ENCODE measurements at places on chromosomes 12 and 14.

DNA sequence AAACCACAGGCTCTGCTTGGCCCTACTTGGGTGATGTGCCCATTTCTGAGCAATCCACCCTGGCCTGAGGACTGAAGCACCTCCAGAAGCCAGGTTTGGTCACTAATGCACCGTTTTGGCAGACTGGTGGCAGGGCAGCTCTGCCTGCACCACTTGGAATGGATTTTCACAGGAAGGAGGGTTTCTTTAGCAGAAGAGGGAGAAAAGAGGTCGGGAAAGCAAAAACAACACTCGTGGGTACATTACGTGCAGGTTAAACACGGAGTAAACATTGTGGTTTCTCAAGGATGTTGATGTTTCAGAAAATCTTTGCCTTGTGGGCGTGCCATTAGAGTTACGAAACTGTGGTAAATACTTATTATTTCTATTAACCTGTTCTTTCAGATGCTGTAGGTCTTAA is 70.8 kb downstream of the KCNA5 start:
- no peak for DNase-seq

GRCh38 chr12:59396519-59396918 is 199.3 kb upstream of the SLC16A7 start:
- no peak for DNase-seq

- DNase-seq, result no peak
Measured at GRCh38 chr12:122834921-122835749, at the start of gene HIP1R. TSS of gene HIP1R (plus strand) at chr12:122835457. CDS start at chr12:122835551, 94 bp downstream.

DNA sequence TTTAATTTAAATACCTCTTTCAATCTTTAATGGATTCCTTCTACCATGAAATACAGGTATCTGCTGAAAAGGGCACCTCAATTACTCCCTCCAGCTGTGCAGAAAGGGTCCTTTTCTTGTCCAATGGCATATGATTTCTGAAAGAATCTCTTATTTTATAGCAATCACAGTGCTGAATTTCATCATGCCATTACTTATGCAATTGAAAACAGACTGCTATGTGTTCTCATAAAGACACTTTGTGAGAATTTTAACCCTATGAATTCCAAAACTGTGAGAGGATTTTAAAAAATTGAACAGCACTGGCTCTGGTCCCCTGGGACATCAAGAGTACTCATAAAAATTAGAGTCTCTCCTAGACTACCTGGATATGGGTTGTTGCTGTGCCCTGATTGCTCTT is 45.9 kb upstream of the CNOT2 start:
- DNase-seq, result no peak

DNA sequence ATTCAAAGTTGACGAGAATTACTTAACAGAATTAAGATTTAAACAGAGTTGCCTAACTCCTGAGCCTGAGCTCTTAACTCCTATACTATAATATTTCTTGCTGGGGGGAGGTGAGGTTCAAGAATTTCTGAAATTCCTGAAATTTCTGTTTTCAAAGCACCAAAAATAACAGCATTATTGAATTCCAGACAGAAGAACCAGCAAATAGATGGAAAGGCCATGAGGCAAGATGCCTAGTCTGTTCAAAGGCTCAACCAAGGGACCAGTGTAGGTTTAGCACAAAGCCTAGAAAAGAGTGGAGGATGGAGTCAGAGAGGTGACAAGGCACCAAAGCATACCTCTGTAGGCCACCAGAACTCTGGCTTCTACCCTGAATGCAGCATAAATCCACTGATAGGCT is 76.4 kb downstream of the PPP1R12A start:
- no peak for DNase-seq

- DNase-seq, result no peak
Measured at GRCh38 chr12:112341046-112341825, 41.0 kb downstream of the HECTD4 start.

DNA sequence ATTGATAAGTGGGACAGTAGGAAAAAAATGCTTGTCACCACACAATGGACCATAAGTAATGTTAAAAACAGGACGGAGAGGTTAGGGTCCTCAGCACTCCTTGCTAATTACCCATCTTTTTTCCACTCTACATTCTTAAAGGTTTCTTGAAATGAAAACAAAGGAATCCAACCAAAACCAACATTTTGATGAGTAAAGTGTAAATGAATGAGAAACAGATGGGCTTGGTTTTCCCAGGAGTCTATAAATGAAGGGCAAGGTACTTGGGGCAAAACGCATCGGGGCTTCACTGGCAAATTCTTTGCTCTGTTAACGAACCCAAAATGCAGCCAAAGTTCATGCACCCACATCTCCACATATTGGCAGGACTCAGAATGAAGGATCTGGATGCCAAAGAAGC is 129.2 kb upstream of the BMP4 start:
- DNase-seq, result no peak

GRCh38 chr14:23579311-23579630 is 681 bp upstream of the JPH4 start:
- no peak for DNase-seq

DNA sequence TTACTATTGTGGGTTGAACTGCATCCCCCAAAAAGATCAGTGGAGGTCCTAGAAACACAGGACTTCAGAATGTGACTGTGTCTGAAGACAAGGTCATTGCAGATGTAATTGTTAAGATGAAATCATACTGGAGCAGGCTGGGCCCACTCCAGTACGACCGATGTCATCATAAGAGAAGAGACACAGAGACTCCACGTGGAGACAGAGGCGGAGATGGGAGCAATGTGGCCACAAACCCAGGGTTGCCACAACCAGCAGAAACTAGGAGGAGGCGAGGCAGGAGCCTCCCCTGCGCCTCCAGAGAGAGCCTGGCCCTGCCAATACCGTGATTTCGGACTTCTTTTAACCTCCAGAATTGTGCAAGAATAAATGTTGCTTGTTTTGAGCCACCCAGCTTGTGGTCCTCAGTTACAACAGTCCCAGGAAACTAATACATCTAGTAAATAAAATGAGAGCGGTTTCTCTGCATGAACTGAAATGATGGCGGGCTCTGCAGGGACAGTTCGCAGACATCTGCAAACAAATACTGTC is 25.7 kb upstream of the FZD10 start:
- DNase-seq, result no peak

- DNase-seq, result peak; percentile 14
Measured at GRCh38 chr14:103334644-103335622, 896 bp downstream of the EIF5 start.

DNA sequence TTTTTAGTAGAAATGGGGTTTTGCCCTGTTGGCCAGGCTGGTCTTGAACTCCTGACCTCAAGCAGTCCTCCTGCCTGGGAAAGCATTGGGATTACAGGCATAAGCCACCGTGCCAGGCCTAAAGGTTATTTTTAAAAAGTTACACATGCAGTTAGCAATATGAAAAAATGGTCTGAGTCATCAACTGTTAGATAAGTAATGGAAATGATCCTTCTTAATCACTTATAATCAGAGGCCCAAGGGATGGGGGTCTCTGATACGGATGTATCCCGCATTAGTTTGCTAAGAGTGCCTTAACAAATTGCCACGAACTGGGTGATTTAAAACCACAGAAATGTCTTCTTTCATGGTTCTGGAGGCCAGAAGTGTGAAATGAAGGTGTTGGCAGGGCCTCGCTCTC is 54.1 kb upstream of the FERMT2 start:
- no peak for DNase-seq

Measured in KG1 (cell line).